ENCODE measurements at places on chromosomes 6 and 20. TPM values are rescaled to one million over a fixed set of nuclear protein-coding genes. Genes with fewer than 3 reads are reported as not detected.

The FERMT1 gene
- total RNA-seq: 2.1 TPM

The GTSF1L gene
- total RNA-seq: not detected

The TRAPPC3L gene
- 0.19 TPM for total RNA-seq

The DLL1 gene
- 0.35 TPM for total RNA-seq
